ENCODE measurements at places on chromosomes 3 and 15.

DNA sequence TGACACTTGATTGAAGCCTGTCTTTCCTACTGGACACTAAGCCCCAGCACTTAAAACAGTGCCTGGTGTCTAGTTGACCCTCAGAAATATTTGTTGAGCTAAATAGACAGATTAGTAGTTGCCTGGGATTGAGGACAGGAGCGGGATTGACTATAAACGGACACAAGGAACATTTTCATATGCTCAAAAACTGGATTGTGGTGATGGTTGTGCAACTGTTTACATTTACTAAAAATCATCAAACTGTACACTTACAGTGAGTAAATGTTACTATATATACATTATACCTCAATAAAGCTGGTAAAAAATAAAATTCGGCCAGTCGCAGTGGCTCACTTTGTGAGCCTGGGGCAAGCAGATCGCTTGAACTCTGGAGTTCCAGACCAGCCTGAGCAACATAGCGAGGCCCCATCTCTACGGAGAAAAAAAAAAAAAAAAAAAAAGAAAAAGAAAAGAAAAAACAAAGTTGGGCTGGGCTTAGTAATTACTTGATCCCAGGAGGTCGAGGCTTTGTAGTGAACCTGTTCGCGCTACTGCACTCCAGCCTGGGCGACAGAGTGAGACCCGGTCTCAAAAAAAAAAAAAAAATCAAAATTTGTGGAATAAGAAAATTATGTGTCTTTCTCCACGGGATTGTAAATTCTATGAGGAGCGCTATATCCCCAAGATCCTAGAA is 632 bp upstream of the IDH3A start:
- no peak for DNase-seq

GRCh38 chr15:27871902-27872260 is 227.2 kb downstream of the OCA2 start:
- DNase-seq = no peak

- no peak for DNase-seq
Measured at GRCh38 chr3:68288085-68288484, 633.7 kb upstream of the SUCLG2 start.

DNA sequence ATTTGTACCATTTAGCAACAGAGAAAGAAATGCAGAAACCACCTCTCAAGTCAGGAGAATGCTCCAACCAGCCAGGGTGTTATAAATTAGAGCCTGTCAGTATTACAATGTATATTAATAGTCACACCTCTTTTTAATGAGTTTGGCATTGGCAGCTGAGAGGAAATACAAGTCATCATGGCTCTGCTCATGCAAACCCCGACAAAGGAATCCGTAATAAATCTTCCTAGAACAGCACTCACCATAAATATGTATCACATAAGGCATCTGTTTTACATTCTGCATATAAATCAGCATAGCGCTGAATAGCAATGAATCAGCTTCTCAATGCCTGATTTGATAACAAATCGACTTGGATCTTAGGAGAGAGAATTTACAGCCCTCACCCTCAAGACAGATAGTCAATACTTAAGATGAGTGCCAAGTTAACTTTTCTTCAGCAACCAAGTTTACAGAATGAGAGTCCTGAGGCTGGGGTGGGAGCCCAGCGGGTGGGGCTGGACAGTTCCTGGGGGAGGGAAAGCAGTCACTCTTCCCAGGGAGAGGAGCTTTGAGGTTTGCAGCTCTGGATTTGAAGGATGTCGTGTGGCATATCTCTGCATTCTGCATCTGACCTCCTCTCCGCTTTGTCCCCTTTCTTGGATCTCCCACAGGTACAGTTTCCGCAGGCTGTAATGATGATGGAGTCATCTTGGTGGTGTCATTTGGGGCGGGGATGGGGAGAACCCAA is 1034.4 kb upstream of the NR2F2 start:
- DNase-seq = no peak

GRCh38 chr3:194642769-194643168 is 9.6 kb upstream of the TMEM44 start:
- no peak for DNase-seq

DNA sequence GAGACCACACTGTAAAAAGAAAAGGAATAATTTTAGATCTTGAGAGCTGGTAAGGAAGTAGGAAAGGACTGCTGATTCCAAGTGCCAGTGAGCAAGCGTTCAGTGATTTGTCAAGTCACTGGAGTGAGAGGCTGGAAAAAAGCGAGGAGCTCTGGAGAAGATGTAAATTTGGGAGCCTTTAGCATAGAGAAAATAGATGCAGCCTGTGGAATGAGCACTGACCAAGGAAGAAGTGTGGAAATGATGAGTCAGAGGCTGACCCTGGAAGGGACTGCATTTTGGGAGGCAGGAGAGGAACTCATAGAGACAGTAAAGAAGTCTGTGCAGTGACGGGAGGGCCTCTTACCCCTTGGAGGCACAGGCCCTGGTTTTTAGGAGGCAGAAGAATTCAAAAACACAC is 17.1 kb upstream of the ABTB1 start:
- no peak for DNase-seq

- DNase-seq = no peak
Measured at GRCh38 chr3:127985216-127985615, 67.0 kb upstream of the SEC61A1 start.

- DNase-seq = no peak
Measured at GRCh38 chr3:62607287-62608029, 234.1 kb upstream of the FEZF2 start.

- DNase-seq = no peak
Measured at GRCh38 chr3:105174017-105174615, 192.6 kb upstream of the ALCAM start.

GRCh38 chr3:170766253-170766652 is 103.7 kb downstream of the RPL22L1 start:
- DNase-seq = no peak

DNA sequence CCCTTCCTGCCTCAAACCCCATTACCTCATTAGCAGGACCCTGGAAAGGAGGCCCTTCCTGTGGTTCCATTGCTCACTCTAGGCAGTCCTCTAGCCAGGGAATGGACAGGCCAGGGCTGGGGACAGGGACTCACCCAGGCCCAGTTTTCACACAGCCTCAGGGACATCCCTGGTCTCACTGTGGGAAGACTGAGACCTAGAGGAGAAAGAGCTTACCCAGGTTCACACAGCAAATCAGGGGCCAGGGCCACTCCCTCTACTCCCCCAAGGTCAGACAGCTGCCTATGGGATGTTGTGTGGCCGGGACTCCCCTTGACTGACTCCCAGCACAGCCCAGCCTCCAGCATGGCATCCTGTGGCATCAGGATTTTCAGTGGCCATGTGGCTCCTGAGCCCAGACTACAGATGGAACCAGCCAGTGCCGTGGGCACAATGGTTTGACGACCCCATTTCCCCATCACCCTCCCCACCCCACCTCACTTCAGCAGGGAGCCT is 49.3 kb downstream of the ADAMTS7 start:
- no peak for DNase-seq

DNA sequence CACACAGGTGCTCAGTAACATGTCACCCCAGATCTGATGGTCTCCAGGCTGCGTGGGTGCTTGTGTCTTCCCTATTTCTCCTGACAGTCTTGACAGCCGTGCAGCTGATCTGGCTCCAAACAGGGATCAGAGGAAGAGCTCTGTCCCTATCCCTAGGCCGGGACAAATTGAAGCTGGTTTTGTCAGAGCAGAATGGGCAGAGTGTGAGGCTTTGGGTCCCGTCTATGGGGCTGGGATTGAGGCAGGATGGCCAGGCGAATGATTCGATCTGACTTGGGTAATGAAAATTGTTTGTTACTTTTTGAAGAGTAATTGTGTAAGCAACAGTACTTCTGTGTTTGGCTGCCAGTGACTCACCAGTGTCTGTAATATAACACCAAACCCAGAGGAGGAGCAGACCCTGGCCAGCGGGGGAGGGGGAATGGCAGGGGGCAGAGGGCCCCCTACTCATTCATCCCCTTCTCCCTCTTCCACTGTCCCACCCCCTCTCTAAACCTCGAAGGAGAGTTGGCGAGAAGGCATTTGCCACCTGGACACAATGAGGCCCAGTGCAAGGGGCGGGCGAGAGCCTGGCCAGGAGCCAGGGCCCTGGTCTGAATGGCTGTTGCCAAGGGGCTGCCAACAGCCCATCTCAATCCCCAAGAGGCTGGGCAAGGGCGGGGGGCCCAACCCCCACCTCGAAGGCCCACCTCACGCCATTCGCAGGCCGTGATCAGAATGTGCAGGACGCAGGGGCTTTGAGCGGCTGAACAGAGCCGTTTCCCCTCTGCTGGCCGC is 4.9 kb upstream of the MAGEF1 start:
- DNase-seq = no peak

GRCh38 chr3:170539897-170540296 is 46.0 kb downstream of the SLC7A14 start:
- no peak for DNase-seq

DNA sequence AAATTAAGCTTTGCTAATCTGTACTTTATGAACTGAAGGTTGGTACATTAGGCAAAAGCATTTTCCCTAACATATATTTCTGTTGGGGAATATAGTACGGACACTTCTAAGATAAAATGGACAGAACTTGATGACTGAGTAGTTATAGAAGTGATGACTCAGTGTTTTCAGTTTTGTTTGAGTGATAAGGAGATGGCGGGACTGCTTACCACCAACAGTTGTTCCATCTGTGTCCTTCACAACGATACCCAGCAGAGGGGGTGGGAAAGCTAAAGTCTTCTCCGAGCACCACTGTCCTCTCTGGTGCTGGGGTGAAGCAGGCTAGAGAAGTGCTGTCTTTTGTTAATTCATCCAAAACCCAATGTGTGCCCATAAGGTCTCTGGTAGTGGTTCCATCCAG is 195.8 kb downstream of the CD47 start:
- no peak for DNase-seq

DNA sequence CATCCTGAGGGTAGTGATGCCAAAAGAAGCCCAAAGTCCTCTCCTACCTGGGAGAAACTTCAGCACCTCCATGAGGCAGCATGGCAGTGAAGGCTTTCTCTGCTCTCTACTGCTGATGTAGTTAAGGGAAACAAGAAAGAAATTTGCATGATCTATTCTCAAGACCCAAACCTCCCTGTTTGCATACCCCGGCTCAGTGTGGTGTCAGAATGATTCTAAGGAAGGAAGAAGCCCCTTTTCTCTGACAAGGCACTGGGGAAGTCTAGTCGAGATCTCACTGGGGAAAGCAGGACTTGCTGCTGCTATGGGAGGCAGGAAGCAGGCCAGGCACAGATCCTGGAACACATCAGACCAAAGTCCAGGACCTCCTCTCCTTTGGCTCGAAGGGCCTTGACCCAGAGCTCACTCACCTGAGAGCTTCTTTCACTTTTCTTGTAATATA is 89.4 kb upstream of the ICE2 start:
- no peak for DNase-seq

DNA sequence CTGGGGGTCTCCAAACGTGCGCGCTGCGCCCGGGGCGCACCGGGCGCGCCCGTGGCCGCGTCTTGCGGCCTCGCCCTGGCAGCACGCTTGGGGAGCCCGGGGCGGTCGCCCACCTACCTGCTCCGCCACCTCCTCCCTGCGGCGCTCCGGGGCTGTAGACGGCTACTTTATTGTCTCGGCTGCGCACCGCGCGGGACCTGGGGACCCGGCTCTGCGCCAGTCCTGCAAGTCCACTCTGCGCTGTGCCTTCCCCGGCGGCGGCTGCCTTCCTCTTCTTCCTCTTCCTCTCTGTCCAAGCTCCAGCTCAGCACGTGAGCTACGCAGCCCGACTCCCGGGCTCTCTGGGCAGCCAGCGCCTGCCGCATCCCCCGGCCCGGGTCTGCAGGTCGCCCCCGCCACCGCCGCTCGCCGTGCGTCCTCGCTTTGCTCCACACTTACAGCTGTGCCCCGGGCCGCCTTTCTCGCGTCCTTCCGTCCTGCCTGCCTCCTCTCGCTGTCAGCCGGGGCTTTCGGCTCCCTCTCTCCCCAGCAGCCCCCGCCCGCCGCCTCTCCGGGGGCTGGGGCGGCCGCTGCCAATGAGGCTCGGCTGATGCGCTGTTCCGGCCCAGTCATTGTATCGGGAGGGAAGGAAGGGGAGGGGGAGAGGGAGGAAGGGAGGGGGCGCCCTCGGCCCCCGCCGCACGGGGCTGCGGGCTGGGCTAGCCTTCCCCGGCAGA is 156.4 kb upstream of the FRMD4B start:
- DNase-seq = no peak

DNA sequence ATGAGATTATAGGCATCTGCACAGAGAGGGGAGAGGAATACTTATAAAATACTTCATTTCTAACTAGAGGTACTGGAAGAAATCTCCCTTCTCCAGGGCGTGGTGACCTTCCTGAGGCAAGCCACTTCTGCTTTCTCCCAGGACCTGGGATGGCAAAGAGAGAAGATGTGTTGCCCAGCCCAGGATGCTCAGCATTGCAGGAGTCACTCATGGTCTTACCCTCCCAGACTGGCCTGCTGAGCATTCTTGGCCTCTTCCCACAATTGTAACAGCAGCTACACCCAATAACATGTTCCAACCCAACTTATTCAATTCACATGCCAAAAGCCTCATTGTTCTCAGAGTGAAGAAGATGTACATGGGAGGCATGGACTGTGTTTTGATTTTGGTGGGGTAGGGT is 37.9 kb downstream of the IL20RB start:
- no peak for DNase-seq

DNA sequence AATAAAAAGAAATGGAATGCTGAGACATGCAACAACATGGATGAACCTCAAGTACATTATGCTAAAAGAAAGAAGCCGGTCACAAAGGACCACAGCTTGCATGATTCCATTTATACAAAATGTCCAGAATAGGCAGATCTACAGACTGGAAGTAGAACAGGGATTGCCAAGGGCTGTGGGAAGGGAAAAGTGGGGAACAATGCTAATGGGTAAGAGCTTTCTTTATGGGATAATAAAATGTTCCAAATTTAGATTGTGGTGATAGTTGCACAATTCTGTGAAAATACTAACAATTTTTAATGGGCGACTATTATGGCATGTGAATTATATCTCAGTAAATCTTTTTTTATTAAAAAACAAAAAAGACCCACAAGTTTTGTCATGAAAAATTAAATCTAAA is 106.2 kb downstream of the TMCO5A start:
- DNase-seq = no peak

GRCh38 chr3:12782172-12782815 is 14.2 kb upstream of the CAND2 start:
- no peak for DNase-seq

- no peak for DNase-seq
Measured at GRCh38 chr15:101455291-101456025, 34.0 kb downstream of the PCSK6 start.

GRCh38 chr3:99502871-99503270 is 135.5 kb upstream of the COL8A1 start:
- no peak for DNase-seq

All from stimulated activated CD8-positive, alpha-beta memory T cell treated with anti-CD3 and anti-CD28 coated beads, Interleukin-4, amount 100 ng/mL, for 4 hours (primary cell).